ENCODE measurements at places on chromosomes 6 and 20. TPM values are rescaled to one million over a fixed set of nuclear protein-coding genes. Genes with fewer than 3 reads are reported as not detected.

DNA sequence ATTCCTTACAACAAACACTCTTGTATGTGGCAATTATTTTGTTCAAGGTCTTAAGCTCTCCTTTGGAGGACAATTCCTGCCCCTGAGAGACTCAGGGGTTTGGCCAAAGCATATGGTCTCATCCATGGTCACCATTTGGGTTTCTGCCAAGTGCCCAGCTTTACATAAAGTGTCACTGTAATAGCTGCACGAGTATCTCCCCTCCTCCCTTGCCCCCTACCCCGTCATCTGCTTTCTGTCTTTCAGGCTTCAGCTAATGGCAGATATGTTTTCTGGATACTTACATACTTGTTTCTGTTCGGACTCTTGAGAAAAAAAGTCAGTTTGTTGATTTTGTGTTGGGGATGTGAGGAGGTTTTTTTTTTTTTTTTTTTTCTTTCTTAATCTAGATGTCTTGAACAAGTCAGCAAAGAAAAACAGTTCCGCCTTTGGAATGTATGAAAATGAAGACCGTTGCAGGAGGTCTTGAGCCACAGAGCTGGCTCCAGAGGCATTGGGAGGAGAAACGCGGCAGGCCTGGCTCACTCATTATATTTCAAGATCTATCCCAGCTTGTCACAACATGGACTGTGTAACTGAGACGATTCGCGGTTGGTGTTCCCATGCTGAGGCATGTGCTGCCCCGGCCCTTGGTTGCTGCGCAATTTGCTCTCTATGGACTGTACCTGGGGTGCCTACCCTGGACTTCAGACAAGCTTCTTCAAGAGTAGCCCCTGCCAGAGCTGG lies 32.6 kb upstream of the STX16 start:
- H3K4me1 ChIP-seq: peaks cover 2% of the 10 kb centered on the region
- peak; percentile 86 for DNase-seq
- H3K36me3 ChIP-seq: no peaks in the 10 kb centered on the region
- no peak overlapping the region for H3K27ac ChIP-seq

- H3K36me3 ChIP-seq: no peaks in the 10 kb centered on the region
- DNase-seq: no peak
- H3K27ac ChIP-seq: no peak overlapping the region
- H3K4me1 ChIP-seq: no peaks in the 10 kb centered on the region
- no peaks in the 10 kb centered on the region for H3K27me3 ChIP-seq
- H3K4me3 ChIP-seq: no peak overlapping the region
Observed at GRCh38 chr6:104505838-104506237, 353.9 kb downstream of the HACE1 start.

Gene TRMT11
- total RNA-seq: 18.5 TPM

DNA sequence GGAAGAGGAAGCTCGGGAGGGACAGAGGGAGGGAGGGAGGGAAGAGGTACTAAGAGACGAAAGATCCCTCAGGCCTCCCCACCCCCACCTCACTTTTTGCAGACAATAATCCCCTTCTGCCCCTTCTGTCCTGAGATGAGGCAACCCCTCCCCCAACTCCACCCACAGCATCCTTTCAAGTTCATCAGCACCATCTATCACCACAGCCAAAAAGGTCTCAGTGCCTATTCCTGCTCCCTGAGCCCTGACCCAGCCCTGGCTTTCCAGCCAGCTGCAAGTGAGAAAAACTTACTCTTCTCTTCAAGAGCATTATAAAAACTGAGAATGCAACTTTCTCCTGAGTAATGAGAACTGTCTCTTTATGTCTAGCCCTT lies 133.2 kb upstream of the LRFN2 start:
- no peak overlapping the region for H3K4me3 ChIP-seq
- H3K36me3 ChIP-seq: no peaks in the 10 kb centered on the region
- H3K27me3 ChIP-seq: no peaks in the 10 kb centered on the region
- no peak overlapping the region for H3K27ac ChIP-seq
- DNase-seq: no peak
- peaks cover 4% of the 10 kb centered on the region for H3K4me1 ChIP-seq

Gene ZNFX1
- 29.5 TPM for total RNA-seq
